ENCODE measurements at places on chromosomes 4 and X.

DNA sequence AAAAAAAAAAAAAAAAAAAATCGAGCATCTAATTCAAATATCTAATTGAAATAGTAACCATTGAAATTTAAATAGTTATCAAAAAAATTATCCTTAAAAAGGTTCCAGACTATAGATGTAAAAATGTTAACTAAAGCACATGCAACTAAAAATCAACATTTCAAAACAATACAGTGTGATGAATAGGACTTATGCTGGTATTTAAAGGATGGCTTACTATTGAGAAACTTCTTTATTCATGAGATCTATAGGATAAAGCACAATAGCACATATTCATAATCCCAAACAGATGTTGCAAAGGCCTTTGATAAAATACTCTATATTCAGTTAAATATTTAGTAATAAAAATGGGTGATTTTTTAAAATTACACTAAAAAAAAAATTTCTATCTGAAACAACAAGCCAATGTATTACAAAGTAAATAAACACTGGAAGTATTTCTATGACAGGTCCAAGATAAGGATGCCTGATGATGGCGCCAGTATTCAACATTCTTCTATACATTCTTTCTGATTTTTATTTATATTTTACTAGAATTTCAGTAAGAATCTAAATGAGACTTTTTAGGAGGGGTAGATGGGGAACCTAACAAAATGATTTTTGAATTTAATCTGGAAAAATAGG, 26.3 kb downstream of the DCLK2 start:
- no peak for DNase-seq

DNA sequence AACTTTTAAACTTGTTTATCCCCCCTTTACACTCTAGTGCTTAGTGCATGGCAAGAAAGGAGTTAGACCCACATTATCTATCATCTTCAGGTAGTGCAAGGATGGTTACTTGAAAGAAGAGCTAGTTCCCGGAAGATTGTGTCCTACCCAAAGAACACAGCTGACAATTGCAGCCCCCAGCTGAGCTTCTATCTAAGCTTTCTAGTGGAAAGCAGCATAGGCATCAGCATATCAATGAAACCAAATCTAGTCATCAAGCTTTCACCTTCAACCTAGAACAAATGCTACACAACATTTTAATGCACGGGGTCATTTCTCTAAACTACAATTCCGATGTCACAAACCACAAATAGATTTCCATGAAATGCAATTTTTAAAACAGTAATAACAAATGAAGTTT, 88.9 kb upstream of the TFDP3 start:
- no peak for DNase-seq

DNA sequence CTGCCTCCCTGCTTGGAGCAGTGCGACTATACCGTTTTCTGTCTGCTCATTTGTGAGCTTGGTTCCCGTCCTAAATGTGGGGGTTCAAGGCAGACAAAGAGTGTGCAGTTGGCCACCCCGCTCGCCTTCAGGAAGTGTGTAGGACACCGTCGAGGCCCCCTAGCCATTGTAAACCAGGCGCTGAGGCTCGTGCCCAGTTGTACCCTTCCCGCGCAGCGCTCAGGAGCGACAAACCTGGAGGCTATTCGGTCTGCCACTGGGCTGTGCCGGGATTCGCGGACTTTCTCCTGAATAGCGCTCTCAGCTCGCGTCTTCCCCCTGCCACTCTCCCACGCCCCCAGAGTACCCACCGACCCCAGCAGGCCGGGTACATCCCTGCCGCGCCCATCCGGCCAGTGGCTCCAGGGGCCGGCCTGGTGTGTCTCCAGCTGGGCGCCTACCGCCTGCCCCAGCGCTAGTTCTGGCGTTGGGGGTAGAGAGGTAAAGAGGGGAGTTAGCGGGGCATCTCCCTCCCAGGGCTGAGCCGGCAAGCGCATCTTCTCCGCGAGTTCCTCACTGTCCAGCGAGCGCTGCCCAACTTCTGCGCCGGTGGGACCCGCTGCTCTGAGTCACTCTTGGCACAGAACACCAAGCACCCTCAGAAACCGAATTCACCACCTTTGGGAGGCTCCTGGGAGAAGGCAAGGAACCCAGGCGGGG, 880 bp upstream of the LONRF3 start:
- no peak for DNase-seq

GRCh38 chrX:113726466-113726865, 857.4 kb upstream of the HTR2C start:
- no peak for DNase-seq

All from fibroblast of skin of right quadriceps (primary cell).